Jurkat, Clone E6-1 (cell line): ENCODE measurements at places on chromosomes 4 and X.

DNA sequence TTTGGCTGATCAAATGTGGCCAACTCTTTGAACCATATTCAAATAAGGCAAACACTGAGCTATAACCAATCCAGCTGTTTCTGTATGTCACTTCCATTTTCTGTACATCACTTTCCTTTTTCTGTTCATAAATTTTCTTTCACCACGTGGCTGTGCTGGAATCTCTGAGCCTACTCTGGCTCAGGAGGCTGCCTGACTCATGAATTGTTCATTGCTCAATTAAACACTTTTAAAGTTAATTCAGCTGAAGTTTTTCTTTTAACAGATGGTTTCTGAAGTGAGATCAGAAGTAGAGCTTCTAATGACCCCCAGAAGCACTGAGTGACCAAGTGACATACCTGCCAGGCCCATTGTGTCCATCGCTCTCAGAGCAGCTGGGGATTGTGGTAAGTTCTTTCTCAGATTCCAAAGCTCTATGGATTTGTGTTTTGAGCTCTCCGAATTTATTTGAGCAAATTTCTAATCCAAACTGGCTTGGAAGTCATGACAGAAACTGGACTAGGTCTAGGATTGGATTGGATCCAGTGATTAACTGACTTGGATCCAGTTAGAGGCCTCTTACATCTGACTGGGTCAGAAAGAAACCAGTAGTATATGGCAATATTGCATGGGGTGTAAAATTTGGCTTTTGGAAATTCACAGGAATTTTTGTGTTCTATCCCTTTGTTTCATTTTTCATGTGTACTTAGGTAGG is 121.2 kb upstream of the BANK1 start:
- no peak for DNase-seq

DNA sequence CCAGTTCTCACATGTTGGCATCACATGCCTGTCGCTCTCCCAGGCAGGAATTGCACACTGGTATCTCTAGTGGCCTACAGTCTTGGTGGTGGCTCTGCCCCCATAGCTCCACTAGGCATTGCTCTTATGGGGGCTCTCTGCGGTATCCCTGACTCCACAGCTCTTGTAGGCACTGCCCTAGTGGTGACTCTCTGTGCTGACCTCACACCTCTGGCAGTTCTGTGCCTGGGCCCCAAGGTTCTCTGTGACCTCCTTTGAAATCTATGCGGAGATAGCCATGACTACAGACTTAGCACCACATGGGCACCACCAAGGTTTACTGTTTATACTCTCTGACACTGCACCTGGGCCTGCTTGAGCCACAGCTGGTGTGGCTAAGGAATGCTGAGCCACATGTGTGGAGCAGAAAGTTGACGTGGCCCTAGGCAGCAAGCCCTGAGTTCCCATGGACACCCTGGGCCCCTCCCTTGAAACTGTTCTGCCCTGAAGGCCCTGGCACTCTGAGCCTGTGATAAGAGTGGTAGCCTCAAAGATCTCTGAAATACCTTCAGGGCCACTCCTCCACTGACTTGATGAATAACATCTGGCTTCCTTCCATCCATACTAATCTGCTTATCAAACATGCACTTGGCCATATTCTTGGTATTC is 8.0 kb downstream of the SLC9B1 start:
- no peak for DNase-seq

- no peak for DNase-seq
Observed at GRCh38 chr4:56463711-56464110, 3.7 kb upstream of the SRP72 start.

DNA sequence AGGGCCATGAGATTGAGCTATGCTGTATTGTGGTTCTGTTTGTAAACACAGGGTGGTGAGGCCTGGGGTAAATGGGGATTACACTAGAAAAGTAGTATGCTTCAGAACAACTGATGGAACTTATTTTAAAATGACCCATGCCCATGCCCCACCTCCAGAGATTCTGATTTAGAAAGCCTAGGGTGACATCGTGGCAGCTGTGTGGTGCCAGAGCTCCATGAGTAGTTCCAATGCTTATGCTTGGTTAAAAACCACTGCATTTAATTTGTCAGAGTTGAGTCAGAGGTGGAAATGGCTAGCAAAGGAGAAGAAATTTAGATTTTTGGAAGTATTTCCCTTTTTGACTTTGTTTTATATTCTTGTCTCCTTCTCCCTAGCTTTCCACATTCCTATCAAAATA is 63.4 kb upstream of the PDE5A start:
- no peak for DNase-seq

- DNase-seq, result no peak
Observed at GRCh38 chrX:129737916-129738315, 863 bp upstream of the XPNPEP2 start.

- no peak for DNase-seq
Observed at GRCh38 chr4:112290341-112290740, 4.6 kb upstream of the TIFA start.

DNA sequence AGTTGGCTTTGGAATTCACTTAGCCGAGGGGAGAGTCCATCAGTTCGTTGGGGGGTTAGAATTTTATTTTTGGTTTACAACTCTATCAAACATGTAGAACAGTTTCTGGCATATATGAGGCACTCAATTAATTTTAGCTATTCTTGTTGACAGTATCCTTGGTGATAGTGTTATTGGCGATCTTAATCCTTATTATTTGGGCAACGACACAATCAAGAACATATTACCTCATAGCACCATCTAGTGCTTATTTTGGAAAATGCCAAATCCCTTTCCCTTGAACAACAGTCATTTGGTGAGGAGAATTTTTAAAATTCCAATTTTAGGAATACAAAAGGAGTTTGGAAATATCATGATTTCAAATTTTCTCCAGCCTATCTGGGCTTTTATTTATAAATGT is 17.9 kb upstream of the PGRMC1 start:
- no peak for DNase-seq
